ENCODE measurements at places on chromosomes 6 and 20.

GRCh38 chr20:2858591-2858990 is 14.7 kb upstream of the PTPRA start:
- DNase-seq = no peak

DNA sequence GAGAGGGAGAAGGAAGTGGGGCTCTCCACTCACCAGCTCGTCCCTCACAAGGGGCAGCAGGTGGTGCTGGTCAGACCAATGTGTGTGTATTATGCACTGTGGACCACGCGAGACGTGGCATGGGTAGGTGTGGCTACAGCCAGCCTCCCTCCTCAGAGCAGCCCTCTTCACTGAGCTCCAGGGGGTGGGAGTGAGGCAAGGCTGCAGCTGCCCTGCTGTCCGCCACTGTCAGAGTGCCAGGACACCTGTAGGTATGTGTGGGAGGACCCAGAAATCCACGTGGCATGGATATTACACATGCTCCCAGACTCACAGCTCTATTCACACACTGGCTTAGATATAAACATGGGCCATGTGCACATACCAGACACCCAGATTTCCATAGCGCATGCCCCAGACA is 90.3 kb downstream of the VEGFA start:
- no peak for DNase-seq

GRCh38 chr6:45724511-45724910 is 291.1 kb downstream of the CLIC5 start:
- peak; percentile 45 for DNase-seq

DNA sequence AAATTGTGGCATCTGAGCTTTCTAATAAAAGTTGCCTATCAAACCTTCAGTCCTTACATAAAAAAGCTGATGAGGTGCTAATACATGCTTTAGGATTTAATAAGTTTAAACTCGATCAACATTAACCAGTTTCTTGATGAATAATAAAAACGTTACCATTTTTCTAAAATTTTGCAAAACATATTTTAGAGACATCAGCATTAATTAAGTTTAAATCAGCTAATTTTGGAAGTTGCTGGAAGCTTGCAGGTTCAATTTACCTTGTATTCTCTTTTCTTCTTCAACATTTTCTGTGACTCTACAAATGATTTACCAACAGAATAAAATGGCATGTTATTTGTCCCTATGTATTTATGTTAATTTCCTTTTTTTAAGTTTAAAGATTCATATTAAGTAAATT is 365.3 kb upstream of the OPRM1 start:
- DNase-seq = no peak

Measured in GM04503 (cell line).